NCI-H2081 treated with DMSO at 0.1 percent for 48 hours (cell line): ENCODE measurements at places on chromosomes 5 and 9.

GRCh38 chr5:156481741-156482140 is 154.8 kb downstream of the SGCD start:
- no peak for DNase-seq

- DNase-seq, result no peak
Measured at GRCh38 chr9:95896580-95896979, 21.1 kb downstream of the ERCC6L2 start.

DNA sequence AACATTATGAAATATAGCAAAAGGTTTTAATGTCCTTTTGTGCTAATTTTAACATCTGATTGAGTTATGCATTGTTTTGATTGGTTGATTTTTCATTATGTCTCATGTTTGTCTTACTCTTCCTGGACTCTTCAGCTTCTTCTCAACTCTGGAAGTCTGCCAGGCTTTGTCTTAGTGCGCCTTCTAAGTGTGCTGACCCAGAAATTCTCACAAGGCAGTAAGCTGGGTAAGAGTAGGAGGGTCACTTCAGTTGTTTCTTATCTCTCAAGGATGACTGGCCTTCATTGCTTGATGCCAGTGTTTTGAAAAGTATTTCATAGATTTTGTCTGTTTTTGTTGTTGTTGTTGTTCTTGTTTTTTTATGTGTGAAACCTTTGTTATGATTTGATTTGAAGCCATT is 59.2 kb downstream of the RIC1 start:
- no peak for DNase-seq

DNA sequence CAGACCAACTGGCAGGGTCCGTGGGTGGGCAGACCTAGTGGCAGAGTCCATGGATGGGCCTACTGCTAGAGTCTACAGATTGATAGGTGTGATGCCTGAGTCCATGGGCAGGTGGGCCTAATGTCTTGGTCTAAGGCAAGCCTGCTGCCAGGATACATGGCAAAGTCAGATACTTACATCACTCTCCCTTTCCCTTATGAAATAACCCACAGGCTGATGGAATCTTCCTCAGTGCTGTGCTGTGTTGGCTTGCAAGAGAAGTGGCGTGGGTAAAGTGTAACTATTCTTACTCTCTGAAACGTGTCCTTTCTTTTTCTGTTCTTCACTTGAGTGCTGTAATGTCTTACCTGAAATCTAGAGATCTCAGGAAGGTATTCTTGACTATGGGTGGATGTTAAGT is 67.3 kb upstream of the ADRB2 start:
- no peak for DNase-seq

DNA sequence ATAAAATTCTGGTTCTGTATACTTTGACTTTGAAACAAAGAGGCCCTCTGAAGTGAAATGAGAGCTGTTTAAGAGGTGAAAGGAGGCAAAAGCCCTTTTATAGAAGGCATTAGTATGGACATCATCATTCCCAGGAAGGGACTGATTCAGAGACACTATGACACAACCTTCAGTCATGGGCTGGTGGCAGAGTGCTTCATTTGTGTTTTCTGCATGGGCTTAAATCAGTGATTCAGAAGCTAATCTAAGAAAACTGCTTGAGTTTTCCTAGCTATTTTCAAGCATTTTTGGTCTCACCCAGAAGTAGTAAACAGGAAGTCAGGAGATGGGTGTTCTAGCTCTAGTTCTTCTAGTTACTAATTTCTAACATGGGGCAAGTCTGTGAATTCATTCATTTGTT is 288.9 kb downstream of the TRPM3 start:
- DNase-seq, result no peak

DNA sequence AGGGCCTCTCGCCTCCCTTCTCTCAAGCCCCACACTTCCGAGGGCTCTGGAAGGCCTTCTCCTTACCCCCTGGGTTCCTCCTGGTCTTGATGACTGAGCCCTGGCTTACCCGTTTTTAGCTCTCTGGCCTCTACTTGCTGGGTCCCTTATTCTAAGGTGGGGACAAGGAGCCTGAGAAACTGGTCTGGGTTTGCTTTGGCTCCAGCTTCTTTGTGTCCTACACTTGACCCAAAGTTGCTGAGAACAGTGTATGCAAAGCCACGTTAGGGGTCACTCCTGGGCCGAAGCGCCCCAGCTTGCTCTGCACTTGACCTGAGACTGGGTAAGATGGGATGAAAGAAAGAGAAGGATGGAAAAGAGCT is 788 bp downstream of the ZNF346 start:
- DNase-seq, result no peak

- no peak for DNase-seq
Measured at GRCh38 chr5:124920909-124921666, 174.6 kb upstream of the ZNF608 start.

DNA sequence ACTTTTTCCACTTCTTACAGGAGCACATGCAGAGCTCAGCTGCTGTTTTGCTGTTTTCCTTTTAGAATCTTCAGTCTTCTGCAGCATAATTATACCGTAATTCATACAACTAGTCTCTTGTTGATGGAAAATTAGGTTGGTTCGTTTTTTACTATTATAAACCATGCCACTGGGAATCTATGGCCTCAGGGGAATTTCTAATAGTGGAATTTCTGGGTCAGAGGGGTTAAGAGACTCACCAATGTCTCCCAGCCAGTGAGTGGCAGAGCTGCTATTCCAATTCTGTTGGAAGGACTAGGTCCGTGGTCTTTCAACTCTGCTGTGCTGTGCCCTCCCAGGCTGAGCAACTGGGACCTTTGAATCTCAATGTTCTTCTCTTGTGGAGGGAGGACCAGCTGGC is 282.5 kb downstream of the ZSWIM6 start:
- DNase-seq, result no peak

DNA sequence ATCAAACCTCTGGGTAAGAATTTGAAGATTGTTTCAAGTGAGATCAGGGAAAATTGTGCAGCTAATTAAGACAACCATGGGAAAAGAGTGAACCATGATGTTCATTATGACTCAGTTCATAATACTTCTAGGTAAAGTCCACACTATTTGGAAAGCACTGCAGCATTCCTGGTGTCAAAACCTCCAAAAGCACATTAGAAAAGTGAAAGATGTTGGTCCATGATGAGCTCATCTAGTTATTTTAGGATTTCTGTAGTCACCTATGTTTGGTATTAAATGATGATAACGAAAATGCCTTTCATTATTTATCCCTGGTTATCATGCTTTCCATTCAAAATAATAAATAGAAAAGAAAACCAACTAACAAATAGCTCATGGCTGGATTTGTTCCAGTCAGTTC is 49.1 kb downstream of the PTCD2 start:
- DNase-seq, result no peak

DNA sequence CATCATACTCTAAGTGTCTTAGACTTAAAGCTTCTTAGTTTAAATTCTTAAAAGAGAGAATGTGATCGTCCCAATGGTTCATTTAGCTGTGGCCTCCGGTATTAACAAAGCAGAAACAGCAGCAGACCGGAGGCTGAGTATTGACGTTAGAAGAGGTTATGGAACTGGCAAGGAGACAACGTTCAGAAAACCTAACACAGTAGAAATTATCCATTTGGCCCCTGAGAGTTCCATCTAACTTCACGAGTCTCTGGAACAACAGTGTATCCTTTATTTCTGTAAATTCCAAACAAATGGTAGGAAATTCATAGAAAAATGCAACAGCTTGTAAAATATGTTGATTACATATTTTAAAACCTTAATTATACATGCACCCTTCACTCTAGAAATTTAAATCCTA is 107.3 kb upstream of the PTGER4 start:
- no peak for DNase-seq

DNA sequence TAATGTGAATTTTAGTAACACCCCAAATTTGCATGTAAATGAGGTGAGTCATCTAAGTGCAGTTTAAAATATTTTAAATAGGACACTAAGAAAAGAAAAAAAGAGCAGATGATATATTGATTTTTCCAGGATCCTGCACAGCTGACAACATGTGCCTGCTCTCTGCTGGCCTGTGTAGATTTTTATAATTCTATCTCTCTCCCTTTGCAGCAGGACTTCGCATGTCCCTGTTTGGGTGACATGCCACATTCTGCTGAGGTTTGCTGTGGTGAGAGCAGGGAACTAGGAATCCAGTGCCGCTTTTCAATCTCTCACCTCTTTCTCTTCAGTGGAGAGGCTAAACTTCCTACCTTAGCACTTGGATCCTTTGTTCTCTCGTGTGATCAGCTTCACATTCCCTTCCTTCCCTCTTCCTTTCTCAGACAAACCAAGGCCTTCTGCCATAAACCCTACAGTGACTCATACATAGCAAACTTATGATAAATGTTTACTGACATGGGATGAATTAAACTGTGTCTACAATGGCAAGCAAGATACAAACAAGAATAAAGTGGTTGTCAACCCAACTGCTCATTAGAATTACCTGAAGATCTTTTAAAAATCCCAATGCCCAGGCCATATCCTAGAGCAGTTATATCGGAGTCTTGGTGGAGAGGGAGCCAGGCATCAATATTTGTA is 198.8 kb upstream of the EFNA5 start:
- DNase-seq, result no peak

- no peak for DNase-seq
Measured at GRCh38 chr9:127793093-127793708, 7.4 kb downstream of the CDK9 start.

- no peak for DNase-seq
Measured at GRCh38 chr5:95284572-95285408, at the start of gene MCTP1. Gene MCTP1 (minus strand): TSS chr5:95285094.

GRCh38 chr5:38871790-38872551 is 26.2 kb downstream of the OSMR start:
- no peak for DNase-seq

DNA sequence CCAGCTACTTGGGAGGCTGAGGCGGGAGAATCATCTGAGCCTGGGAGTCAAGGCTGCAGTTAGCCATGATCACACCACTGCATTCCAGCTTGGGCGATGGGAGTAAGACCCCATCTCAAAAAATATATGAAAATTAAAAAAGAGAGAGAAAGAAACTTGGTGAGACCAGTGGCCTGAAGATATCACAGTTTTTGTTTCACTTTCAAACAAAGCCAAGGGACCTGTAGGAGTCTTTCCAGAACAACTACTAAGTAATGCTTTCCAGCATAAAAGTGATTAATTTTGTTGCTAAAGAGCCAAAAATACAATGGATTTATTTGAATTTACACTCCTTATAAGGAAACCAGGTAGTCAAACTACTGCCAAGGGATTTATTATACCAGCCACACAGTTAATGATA is 23.5 kb downstream of the GKAP1 start:
- no peak for DNase-seq

DNA sequence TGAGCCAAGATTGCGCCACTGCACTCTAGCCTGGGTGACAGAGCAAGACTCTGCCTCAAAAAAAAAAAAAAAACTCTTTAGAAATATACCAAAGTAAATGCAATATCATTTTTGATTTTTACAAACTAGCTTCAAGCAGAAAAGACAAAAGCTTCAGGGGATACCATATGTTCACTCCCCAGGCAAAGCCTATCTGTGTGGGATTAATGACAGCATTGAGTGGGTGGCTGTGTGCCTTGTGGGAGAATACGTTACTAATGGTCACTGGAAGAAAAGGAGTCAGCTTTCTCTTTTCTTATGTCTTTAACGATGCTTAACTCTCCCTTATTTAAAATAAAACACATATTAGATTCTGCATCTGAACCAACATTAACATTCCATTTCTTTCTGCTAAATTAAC is 1.9 kb downstream of the PCA3 start:
- DNase-seq, result no peak

GRCh38 chr5:79229357-79230174 is 6.4 kb upstream of the JMY start:
- no peak for DNase-seq

DNA sequence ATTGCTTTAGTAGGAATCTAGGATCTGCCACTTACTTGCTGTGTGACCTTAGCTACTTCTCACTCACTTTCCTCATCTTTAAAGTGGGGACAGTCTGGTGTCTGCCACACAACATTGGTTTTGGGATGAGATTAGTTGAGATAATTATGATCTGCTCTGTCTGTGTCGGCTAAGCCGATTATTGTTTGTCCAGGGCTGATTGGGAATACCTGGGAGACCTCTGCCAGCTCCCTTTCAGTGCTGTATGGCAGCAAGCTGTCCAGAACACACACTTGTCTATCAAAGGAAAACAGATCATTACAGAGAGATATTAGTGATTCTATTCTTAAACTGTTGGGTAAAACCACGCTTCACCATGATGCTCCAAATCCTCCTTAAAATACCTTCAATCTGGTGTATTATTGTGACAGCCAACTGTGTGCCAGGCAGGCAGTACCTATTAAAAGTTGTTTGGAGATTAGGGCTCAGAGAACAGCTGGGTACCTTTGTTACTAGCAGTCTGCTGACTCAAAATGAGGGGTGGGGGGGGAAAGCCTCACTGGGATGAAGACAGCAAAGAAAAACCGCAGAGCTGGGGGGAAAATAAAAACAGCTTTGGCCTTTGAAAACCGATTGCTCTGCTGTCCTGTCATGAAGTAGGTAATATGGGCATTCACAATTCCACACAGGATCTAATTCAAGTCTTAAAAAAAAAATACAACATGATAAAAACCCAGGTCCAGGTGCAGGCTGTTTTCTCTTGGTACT is 458.4 kb upstream of the C9orf72 start:
- DNase-seq, result no peak

DNA sequence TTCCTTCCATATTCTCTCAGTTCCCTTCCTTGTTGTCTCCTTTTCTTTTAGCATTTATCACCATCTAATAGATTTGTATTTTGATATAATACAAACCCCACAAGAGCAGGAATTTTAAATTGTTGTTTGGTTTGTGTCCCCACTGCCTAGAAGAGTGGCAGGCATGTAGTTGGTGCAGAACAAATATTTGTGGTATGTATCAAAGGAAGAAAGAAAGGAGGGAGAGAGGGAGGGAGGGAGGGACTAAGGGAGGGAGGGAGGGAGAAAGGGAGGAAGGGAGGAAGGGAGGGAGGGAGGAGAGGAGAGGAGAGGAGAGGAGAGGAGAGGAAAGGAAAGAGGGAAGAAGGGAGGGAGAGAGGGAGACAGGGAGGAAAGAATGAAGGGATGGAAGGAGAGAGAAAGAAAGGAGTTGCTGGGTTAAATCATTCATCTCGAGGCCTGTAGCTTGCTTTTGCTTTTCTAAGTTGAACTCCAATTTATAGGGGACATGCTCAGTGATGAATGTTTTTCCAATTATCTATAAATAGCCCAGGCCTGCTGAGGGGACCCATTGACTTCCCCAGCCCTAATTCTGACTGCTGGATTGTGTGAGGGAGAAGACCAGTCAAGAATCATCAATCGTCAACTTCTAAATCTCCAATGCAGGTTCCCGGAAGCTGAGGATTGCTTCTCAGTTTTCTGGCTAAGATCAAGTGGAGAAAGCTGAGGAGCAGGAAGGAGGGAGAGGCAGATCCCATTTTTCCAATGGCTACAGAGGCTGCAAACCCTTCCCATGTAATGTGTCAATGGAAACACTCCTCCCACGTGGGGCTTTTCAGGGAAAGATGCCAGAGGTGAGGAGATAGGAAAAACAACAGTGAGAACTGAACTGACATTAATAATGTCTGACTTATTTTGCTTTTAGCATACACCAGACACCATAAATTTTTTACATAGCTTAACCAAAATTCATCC is 320.7 kb downstream of the ASTN2 start:
- no peak for DNase-seq

- no peak for DNase-seq
Measured at GRCh38 chr5:83577036-83577636, 105.6 kb downstream of the VCAN start.
